ENCODE measurements at places on chromosomes 16 and 17.

- no peak for DNase-seq
Observed at GRCh38 chr17:55664287-55664686, 58.4 kb downstream of the TMEM100 start.

DNA sequence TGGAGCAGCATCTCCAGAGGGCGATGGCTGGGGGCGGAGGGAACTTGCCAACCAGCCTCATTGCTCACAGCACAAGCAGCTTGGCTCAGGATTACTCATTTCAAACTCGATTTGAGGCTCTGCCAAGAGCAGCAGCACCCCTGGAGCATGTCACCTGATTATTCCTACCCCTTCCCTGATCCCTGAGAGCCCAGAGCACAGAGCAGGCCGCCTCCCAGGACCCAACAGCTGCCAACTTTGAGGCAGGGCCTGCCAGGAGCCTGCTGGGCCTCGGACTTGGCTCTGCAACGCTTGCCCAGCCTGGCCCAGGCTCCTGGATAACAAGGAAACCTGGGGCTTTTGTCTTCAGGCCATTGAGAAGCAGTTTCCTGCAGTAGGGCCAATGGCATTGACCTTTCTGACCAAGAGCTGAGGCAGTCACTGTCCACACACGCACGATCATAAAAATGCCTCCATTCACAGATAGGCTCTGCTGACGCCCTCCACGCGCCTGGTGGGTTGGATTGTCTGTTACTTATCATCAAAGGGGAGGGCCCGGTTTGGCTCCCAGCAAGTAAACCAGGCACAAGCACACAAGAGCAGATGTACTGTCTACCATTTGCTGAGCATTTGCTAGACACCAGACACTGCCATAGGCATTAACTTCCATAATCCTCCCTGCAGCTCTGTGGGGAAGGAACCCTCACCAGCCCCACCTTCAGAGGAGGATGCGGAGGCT lies 406.6 kb upstream of the EEF2KMT start:
- no peak for DNase-seq

GRCh38 chr16:81841722-81842121 lies 62.6 kb downstream of the PLCG2 start:
- no peak for DNase-seq

GRCh38 chr17:78787444-78787843 lies 5.4 kb upstream of the CYTH1 start:
- no peak for DNase-seq

DNA sequence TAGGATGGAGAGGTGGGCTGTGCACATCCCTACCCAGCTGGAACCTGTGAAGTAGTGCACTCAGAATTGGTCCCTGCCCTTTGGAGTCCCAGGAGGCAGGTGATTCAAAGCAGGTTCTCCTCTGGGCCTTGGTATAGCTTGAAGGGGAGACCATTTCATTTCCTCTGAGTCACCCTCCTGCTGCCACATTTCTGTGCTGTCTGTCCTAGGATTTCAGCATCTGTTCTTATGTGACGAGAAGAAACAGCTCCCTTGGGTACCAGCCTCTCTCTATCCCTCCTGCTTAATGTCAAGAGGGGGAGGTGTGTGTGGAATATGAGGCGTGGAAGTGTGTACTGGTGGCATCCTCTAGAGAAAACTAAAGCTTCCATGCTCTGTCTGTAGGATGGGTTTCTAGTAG lies 5.0 kb upstream of the NFE2L1 start:
- DNase-seq: no peak

DNA sequence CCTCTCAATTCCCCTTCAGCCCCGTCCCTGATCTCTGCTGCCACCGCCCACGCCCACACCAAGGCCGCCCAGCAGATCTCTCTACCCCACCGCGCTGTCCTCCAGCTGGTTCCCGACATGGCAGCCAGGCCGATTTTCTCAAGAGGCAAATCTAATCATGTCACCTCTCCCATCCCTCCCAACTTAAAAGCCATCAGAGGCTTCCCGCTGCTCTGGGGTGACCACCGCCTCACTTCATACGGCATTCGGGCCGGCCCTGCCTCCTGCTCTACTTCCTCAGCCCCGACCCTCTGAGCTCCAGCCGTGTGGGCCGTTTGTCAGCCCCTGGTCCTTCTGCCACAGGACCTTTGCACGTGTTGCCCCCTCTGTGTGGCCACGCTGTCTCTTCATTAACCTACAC lies 63.2 kb downstream of the RPH3AL start:
- DNase-seq: no peak

DNA sequence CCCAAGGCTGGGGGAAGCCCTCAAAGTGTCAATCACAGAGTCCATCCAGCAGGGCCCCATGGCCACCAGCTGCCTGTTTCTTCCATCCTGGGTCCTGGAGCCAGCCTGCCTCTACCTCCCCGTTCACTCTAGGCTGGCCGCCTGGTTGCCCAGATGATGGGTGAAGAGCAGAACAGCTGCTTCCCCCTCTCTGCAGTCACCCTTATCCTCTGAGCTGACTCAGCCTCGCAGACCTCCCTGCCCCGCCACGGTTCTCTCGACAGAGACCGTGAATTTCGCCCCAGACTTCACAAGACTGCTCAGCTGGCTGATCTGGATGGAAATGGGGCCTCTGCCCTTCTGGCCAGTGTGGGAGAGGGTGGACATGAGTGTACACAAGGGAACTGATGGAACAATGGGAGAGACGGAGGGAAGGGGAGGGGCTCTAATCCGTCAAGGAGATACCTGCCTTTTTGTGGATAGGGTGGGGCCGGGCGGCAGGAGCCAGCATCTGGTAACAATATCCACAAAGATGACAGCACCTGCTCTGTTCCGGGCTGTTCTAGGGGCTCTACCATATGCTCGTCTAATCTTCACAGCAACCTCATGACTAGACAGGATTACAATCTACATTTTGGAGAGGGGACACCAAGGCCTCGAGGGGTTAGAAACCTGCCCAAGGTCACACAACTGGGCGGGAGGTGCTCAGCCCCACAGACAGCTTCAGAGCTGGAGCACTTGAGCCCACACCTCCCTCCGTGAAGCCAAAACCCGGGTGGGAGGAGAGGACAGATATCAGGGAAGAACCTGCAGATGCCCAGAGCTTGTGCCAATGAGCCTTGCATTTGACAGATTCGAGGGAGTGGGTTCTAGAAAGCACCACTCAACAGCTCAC lies 136.0 kb downstream of the SDK2 start:
- DNase-seq: no peak

GRCh38 chr17:43881181-43881580 lies 26.2 kb downstream of the MPP2 start:
- no peak for DNase-seq

DNA sequence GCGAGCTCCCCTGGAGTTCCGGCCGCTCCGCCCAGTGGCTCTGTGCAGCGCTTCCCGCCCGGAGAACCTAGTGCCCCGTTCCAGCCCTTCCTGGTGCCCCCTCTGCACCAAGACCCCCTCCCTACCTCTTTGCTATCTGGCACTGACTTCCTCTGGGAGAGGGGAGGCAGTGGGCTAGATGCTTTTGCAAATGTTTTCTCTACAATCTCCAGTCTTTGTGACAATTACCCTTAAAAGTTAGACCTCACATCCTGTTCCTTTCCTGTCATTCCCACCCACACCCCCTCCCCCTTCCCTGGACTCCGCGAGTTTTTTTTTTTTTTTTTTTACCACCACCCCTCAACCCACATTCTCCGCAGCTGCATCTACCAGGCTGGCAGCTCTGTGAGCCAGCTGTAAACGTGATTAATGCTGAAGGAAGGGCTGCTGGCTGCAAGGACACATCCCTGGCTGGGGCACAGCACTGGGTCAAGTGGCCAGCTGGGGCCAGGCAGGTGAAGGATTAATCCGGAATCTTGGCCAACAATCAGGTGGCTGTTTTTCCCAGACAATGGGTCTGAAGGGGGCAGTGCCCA lies 101.5 kb downstream of the MGAT5B start:
- no peak for DNase-seq
